T follicular helper cell (primary cell): ENCODE measurements at places on chromosomes 1 and 21.
A peak's percentile ranks its signal among the peaks of the same experiment; 100 is the strongest.

DNA sequence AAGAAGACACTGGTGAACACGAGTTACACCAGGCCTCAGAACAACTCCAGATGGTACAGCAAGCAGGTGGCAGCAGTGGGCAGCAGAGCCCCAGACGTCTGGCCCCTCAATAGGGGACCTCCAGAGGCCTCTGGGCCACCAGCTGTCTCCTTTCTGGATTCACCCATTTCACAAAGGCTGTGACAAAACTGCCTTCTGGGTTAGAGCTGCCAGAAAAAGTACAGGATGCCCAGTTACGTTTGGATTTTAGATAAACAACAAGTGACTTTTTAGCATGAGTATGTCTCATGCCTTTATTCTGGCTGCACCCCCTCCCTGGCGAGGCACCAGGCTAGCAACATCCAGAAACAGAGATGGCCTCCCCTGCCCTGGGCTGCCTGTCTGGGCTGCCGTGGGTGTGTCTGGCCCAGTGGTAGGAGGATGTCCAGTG, 30.1 kb downstream of the ITPKB start:
- DNase-seq, result no peak

- no peak for DNase-seq
These were observed 77.2 kb downstream of the FHAD1 start for GRCh38 chr1:15323989-15324868.

GRCh38 chr1:32786856-32787255, 30.3 kb downstream of the YARS1 start:
- DNase-seq, result no peak

DNA sequence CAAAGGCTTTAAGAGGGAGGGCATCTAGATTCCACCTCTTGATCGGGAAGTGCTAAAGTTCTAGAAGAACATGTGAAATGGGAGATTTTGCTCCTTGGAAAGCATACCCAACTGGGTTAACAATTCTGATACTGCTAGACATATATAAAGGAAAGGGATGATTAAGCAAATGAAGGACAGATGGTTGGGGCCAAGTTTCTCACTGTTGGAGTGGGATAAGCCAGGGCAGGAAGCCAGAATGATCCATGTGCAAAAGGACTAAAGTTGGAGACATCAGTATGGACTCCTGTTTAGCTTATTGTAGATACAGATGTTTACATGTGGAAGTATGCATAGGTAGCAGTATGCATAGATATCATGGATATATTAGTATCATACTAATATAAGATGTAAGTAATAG, 16.8 kb downstream of the PLA2G5 start:
- DNase-seq, result no peak

DNA sequence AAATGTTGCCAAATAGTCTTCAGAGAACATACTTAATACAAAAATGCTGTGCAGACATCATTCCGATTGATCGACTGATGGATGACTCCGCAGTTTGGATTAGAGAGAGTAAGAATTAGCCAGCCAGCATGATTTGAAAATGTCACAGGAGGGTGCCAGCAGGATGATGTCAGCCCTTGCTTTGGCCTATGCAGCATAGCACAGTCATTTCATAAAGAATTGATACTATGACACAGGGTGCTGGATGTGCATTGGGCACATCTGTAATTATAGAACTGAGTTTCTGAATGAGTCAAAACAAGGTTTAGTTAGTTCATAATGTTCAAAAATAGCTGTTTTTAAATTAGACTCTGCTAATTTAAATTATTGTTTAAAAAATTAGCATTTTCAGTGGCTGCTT, 21.6 kb upstream of the TRAF5 start:
- no peak for DNase-seq

GRCh38 chr21:46120301-46121285, 22.7 kb downstream of the COL6A2 start:
- DNase-seq, result no peak

- peak; percentile 21 for DNase-seq
These were observed 682 bp downstream of the SUCO start for GRCh38 chr1:172533513-172534151.

- no peak for DNase-seq
These were observed 172.8 kb upstream of the IRF2BP2 start for GRCh38 chr1:234782791-234783190.

DNA sequence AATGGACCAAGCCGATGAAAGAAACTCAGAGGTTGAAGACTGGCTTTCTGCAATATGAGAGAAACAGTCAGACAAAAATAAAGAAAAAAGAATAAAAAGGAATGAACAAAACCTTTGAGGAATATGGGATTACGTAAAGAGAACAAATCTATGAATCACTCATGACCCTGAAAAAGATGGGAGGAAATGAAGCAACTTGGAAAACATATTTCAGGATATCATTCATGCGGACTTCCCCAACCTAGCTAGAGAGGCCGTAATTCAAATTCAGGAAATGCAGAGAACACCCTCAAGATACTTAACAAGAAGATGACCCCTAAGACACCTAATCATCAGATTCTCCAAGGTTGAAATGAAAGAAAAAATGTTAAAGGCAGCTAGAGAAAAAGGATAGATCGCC, 705.3 kb upstream of the CHRM3 start:
- no peak for DNase-seq

GRCh38 chr1:44962729-44963128, 23.7 kb downstream of the EIF2B3 start:
- DNase-seq, result no peak

- peak; percentile 25 for DNase-seq
These were observed 23.4 kb upstream of the TSPAN2 start for GRCh38 chr1:115112496-115113375.

DNA sequence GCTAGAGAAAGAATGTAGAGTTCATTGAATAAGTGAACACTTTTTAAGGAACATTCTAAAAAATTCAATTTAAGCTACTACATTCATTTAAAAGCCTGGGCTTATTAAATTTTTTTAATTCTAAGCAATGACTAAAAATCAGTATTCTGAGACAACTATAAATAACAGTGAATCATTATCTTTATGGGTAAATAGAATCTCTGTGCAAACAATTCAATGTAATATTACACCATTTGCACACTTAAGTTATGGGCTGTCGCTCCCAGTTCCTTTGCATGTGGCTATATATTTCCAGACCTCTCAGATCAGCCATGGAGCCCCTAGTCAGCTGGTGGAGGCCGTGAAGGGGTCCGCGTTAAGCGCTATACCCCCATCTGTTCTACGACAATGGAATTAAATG, 65.1 kb downstream of the KCNK1 start:
- DNase-seq, result no peak

GRCh38 chr1:218938259-218938658, 235.4 kb upstream of the LYPLAL1 start:
- no peak for DNase-seq

DNA sequence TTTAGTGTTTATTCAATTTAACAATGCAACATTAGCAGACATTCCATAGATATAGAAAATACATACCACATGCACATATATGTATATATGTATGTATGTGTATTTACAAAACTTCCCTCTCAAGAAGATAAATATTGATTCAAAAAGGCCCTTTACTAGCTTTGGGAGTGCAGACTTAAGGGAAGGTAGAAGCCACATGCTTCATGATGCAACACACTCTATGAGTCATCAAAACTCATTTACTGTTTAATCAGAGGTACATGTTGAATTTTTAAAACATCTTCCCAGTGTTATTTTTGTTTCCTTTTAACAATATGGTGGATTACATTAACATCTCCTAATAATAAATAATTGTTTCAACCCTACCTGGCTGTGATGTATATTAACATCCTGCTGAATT, 61.4 kb upstream of the KIRREL1 start:
- no peak for DNase-seq

DNA sequence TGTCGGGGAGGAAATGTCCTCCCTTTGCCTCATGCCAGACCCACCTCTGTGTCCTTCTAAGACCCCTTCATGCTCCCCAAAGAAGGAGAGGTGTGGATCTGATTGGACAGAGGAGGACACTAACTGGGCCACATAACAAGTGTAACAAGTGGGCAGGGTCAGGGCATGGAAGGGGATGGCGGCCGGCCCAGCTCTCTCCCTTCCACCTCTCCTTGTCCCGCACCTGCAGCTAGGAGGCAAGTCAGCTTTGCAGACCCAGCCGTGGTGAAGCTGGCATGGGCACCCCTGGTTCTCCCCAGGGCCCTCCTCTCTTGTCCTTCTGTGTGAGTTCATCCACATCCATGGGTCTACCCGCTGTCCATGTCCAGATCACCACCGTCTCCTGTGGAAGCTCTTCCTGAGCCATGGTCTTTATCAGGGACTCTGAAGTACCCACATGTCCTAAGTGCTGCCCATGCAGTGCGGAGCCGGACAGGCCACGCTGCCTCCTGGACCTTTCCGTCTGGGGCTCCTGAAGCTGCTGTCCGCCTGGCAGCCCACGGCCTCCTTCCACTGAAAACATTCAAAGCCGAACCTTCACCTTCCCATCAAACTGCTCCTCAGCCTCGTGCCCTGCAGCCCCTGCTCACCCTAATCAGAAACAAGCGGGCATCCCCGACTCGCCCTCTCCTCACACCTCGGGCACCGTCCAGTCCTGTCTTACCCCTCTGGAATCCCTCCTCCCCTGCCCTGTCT, 460.5 kb downstream of the PTPRU start:
- DNase-seq, result no peak

- no peak for DNase-seq
These were observed 93.9 kb upstream of the ADGRL4 start for GRCh38 chr1:79100385-79100784.

GRCh38 chr1:33358795-33359503, 38.1 kb upstream of the A3GALT2 start:
- no peak for DNase-seq

DNA sequence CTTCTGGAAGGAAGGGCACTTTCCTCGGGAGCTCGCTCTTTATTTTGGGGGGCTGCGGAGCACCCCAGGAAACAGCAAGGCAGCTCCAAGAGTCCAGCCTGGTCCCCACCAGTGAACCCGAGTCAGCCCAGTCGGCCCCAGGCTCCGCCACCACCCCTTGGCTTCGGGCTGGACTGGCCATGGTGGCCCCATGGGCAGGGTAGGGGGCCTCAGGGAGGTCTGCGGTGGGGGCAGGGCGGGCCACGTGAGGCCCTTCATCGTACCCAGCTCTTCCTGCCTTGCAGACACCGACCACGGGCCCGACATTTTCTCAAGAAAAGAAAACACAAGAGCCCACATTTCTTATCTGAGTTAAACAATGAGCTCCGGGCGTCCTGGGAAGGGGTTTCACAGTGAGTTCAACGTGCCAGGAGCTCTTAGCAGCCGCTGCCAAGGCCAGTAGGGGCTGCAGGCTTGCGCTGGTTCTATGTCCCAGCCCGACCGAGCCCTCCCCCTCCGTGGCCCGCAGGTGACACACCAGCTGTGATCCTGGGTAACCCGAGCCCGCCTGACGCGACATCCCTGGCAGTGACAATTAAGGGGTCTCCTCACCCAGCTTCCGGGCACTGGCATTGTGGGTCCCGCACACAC, 66.2 kb downstream of the PRDM16 start:
- no peak for DNase-seq

GRCh38 chr1:74083128-74083527, 114.8 kb downstream of the LRRIQ3 start:
- DNase-seq, result no peak

DNA sequence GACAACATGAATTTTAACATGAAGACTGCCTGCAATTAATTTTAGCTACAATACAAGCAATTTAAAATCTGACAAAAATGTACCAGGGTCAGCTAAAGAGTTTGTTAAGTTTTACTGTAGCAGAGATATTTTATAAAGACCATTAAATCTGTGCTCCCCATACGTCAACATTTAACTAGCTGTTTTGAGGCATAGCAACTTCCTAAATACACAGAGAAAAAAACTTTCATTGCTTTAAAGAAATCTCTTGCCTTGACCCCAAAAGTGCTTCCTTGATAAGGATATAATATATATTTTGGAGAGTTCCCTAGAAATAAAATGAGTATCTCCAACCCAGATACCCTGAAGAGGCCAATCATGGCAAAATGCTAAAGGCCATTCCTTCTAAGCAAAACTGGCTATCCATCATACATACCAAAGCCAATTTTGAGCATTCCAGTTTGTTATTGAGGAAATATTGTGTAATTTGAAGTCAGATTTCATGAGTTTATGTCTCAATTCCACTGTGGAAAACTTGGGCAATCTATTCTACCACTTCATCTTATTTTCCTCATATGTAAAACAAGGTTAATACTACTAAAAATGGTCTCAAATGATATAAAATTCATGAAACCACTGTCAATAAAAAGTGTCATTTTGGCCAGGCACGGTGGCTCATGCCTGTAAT, 19.1 kb downstream of the ASPM start:
- no peak for DNase-seq

- DNase-seq, result no peak
These were observed 45.0 kb downstream of the KCNJ6 start for GRCh38 chr21:37871121-37871862.

GRCh38 chr21:32717851-32718316, 9.9 kb downstream of the SYNJ1 start:
- DNase-seq, result no peak

- no peak for DNase-seq
These were observed 19.9 kb downstream of the ACOT11 start for GRCh38 chr1:54567961-54568360.

- DNase-seq, result no peak
These were observed 405 bp upstream of the GADD45A start for GRCh38 chr1:67684526-67685066.

DNA sequence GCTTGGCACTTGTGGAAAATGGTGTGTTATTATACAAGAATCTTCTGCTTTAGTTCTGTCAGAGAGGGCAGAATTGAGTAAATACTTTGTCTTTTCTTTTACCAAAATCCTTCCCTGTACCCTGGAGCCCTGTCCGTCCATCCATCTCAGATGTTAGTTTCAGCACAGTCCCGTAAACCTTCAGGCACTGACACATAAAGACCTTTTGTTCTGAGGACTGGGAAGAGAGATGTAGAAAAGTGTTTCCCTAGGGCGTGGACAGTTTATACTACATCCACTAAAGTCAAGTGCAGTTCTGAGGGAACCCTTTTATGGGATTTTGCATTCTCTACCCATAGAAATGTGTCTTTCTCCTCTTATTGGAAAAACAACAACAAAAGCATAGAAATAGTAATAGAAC, 162.4 kb downstream of the PDE4B start:
- DNase-seq, result no peak

GRCh38 chr1:204288021-204288588, 71.6 kb downstream of the PLEKHA6 start:
- no peak for DNase-seq

GRCh38 chr1:2073382-2074230, 23.4 kb downstream of the PRKCZ start:
- no peak for DNase-seq

DNA sequence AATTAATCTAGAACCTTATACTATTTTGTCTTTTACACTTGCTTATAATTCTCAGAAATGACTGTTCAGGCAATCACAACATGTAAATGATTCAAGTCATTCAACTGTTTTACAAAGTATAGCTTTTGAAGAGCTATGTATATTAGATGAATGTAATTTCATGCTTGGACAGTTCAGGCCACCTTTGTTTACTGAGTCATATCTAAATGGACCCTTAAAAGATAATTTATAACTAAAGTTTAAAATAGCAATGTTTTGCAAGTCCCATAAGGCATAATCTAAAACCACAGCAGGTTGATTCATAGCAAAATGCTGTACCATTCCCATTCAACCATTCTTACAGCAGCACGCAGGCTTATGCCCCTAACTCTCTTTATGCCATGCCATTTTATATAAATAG, 64.8 kb downstream of the PIK3R3 start:
- no peak for DNase-seq
